ENCODE measurements at places on chromosomes 4 and X.

- no peak for DNase-seq
These were observed 435.2 kb downstream of the IDS start for GRCh38 chrX:149069899-149070298.

- no peak for DNase-seq
These were observed 576.5 kb upstream of the GNPDA2 start for GRCh38 chr4:45302828-45303227.

GRCh38 chrX:65821721-65822496 is 154.5 kb downstream of the MSN start:
- DNase-seq: no peak

DNA sequence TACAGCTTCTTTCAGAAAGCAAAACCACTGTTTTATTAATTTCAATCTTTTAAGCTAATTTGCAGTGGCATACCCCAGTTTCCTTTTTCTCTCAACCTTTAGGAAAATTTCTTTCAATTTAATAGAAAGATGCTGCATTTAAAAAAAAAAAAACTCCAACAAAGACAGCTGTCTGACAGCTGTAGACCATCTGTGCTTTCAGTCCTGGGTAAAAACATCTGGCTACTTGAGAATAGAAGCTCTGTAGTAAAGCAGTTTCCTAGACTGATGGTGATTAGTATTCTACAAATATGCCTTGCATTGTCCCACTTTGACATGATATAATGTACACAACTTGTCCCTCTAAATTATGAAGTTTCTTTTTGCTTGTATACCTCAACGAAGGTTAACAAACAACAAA is 197.8 kb downstream of the EDA start:
- no peak for DNase-seq

DNA sequence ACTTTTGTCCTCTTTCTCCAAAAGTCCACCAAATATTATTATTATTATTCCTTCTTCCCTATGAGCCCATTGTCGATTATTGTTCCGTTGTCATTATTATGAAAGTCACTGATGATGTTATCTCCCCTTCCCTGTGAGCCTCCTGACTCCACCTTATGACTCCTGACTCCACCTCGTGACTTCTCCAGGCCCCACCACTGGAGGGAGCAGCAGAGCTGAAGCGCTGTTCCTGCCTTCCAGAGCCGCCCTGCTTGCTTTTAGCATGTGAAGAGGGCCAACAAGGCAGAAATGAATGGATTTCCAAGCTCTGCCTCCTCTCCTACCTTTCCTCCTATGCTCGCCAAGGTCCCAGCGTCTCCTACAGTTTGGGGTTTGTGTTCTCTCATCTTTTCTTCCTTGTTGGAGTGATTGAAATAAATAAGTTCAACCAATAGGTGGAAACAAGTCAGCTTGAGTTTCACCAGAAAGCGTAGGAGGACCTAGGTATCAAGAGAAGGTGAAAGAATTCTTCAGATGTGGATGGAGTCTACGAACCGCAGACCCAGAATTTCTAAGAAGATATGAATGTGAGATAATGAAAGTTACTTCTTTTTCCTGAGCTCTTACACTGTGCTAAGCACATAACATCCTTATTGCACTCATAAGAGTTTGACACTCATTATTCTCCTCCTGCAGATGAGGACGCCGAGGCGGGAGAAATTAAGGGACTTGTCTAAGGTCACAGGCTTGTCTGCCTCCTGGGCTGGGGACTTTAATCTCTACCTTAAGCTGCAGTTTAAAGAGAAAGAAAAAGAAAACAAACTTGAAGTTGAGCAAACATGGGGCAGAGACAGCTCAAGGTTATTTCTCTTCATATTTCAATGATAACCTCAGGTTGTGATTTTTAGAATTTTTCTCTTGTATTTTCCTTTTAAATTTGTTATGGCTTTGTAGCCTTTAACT is 26.1 kb downstream of the IGSF1 start:
- no peak for DNase-seq

DNA sequence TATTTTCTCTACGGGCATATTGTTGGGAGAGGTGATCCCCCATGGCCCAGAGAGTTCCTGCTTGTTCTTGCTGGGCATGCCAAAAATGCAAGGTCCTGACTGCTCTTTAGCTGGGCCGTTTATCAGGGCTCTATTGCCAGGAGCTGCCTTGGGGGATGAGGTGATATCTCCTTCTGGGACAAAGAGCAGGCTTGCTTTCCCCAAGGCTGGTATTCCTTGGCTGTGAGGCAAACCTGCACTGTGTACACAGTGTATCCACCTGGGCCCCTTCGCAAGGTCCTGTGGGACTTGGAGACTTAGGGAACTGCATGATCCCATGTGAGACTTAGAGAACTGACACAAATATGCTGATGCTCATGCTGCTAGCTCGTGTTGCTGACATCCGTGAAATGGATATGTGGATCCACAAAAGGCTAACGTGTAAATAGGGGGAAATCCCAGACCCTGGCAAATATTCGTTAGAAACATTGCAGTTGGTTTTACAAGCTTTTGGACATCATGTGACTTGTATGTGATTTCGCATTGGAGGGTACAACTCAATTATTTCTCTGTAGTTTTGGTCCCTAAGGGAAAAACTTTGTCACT is 24.4 kb upstream of the ZFX start:
- DNase-seq: no peak

DNA sequence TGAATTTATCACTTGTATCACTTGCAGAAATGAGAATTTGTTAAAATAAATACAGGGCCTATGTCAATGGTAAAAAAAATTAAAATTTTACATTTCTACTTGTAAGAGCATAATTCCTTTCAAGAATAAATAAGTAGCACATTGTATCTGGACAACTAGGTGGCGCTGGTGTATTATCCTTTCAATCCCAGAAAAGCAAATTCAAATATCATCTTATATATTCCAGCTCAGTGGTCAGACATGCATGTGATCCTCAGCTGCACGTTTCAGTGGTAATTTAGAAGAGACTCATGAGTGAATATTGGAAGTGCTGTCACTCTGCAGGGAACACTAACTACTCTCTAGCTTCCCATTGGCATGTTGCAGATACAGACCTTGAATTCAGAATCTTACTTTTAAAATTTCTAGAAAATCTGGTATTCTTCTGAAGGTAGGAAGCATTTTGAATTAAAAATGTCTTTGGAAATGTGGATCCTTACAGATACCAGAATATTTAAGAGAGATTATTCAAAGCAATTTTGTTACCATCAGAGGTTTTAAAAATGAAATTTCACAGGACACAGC is 1414.7 kb upstream of the TENM3 start:
- no peak for DNase-seq

- no peak for DNase-seq
These were observed 217.2 kb downstream of the SPRY1 start for GRCh38 chr4:123613586-123614344.

- DNase-seq: no peak
These were observed 1592.9 kb upstream of the TENM3 start for GRCh38 chr4:180650273-180650672.

- no peak for DNase-seq
These were observed 6.1 kb upstream of the DAPP1 start for GRCh38 chr4:99810536-99810935.

DNA sequence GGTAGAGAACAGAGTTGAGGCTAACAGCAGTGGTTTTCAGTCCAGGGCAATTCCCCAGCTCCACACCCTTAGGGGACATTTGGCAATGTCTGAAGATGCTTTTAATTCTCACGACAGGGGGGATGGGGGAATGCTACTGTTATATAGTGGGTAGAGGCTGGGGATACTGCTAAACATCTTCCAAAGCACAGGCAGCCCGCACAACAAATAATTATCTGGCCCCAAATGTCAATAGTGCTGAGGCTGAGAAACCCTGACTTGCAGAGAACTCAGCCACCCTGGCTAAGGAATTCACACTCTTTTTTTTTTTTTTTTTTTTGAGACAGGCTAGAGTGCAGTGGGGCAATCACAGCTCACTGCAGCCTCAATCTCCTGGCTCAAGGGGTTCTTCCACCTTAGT is 60.6 kb downstream of the POLR2B start:
- DNase-seq: no peak

DNA sequence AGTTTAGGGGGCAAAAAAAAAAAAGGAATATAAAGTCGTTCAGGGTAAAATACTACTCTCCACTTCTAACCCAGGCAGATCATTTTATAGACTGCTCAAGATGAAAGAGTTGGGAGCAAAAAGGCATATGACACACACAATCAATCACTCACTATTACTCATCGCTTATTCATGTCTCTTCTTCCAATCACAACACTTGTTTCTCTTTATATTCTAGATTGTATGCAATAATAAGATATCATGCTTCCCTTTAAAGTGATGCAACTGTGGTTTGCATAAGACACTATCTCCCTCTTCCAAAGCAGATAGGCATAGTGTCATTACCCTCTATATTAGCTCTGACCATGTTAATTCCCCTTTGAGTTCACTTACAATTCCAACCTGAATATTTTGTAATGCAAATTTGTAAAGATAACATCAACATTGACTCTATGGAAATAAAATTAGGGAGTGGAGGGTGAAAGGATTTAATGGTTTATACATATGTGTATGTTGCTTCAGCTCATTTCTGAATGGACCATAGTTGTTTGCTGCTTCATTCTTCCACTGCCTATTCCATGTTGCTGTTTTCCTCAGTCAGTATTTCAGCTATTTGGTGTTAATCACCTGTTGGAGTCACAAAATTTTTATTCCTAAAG is 154.9 kb upstream of the EPHA5 start:
- DNase-seq: no peak

DNA sequence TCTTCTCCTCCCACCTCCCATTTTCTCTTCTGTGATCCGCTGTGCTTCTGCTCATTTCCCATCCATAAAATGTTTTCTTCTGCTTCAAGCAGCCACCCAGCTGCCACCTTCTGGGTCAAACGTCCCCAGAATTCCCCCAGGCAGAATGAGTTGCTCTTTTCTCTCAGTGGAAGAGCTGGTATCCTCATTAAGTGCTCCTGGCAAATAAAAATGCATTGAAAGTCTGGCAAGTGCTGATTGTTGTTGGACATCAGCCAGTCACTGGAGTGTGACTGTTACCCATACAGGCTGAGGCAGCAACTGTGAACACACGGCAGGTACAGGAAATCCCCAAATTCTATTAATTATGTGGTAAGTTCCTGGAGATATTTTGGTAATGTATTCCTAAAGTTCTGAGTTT is 52.6 kb downstream of the LIMCH1 start:
- DNase-seq: no peak

GRCh38 chr4:72817012-72817411 is 248.0 kb upstream of the ADAMTS3 start:
- no peak for DNase-seq

GRCh38 chr4:82599336-82599735 is 37.5 kb upstream of the TMEM150C start:
- DNase-seq: no peak

GRCh38 chr4:84753321-84753972 is 170.5 kb downstream of the CDS1 start:
- DNase-seq: no peak

- no peak for DNase-seq
These were observed 7.1 kb downstream of the KLF3 start for GRCh38 chr4:38670939-38671591.

DNA sequence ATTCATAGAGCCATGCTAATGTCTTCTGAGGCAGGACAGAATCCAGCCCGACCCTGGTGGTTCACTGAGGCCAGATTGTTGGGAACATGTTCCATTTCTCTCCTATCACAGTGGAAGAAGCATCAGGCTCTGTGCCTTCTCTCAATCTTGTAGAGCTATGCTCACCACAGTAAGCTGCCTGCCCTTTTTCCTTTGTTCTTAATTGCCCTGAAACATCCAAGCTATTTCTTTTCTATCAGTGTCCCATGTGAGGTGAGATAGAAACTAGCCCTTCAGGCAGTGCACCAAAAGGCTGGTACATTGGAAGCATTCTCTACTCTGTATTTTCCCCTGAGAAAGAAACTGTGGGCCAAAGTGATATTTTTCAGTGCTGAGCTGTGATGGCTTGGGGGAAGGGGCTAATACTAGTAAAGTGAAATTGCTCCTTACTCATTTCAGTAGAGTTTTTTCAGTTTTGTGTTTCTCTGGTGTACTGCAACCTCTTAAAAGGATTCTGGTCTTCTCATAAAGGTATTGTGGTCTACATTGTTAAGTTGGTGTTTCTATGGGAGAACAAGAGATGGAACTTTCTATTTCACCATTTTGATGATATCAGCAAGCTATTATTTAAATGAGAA is 611.2 kb downstream of the RPA4 start:
- DNase-seq: no peak

- DNase-seq: no peak
These were observed 44.4 kb downstream of the PSAPL1 start for GRCh38 chr4:7390336-7390735.

GRCh38 chr4:2741626-2742025 is 14.5 kb downstream of the TNIP2 start:
- DNase-seq: no peak

GRCh38 chr4:78131403-78131802 is 74.3 kb downstream of the FRAS1 start:
- DNase-seq: no peak

- no peak for DNase-seq
These were observed 51.2 kb downstream of the TENM3 start for GRCh38 chr4:182294451-182294850.

- DNase-seq: no peak
These were observed 14.2 kb downstream of the CLNK start for GRCh38 chr4:10670321-10670720.

DNA sequence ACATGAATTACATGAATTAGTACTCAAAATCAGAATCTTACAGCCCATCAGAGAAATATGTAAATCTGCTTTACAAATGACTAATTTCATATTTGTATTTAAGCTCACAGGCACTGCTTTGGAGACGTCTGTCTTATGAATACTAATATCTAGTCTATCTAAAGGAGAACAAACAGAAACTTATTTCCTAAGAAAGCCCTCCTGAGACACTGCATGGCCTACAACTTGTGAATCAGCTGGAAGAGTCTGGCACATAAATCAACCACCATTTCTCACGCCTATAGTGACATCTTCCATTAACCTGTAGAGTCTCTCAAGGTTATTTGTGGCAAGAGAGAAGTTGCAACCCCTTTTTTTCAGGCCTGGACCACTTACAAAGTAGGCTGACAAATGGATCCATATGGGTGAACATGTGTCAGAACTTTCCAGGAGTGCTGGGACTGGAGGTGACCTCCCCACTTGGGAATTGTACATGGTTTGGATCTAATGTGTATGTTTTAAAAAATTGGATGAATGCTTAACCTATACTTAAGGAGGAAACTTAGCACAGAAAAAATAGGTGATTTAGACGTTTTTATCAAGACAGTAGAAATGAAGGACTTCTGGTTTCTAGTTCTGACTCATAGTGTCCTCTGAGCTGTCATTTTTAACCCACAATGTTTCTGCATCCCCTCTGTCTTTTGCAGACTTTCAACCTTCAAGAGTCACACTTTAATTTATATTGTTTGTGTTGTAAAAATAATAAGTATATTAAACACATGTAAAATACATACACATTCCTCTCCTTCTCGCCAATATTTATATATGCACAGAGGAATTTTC is 83.2 kb upstream of the ARHGAP24 start:
- no peak for DNase-seq

- DNase-seq: no peak
These were observed 37.4 kb downstream of the RUFY3 start for GRCh38 chr4:70759126-70759525.

DNA sequence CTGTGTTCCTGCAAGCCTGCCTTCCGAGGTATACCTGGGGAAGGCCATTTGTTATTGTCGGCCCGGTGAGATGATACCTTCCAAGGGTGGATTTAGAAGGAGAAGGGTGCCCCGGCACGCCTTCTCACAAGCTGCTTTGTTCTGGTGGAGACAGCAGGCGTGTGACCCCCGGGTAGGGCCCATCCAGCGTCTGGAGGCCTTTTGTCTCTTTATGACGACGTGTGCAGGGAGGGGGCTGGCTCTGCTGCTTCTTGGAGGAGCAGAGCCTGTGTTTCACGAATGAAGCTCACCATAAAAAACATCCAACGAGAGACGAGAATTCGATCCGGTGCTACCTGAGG is 45.3 kb downstream of the SHOX start:
- DNase-seq: no peak

- no peak for DNase-seq
These were observed 988 bp upstream of the MXD4 start for GRCh38 chr4:2262944-2263250.
